Activated CD4-positive, alpha-beta T cell treated with anti-CD3 and anti-CD28 coated beads, Interleukin-2, amount 10 ng/mL, durations not matched to agents 24 days and 14 days (primary cell): ENCODE measurements at places on chromosomes 4 and X. TPM values are rescaled to one million over a fixed set of nuclear protein-coding genes. Genes with fewer than 3 reads are reported as not detected.

- H3K36me3 ChIP-seq = peaks cover 14% of the 10 kb centered on the region
- H3K27ac ChIP-seq = no peak overlapping the region
- no peak for DNase-seq
- H3K27me3 ChIP-seq = no peaks in the 10 kb centered on the region
Measured at GRCh38 chrX:134780908-134781307, 122.6 kb upstream of the PLAC1 start.

- no peak for DNase-seq
- H3K4me1 ChIP-seq = no peaks in the 10 kb centered on the region
- H3K27ac ChIP-seq = no peak overlapping the region
- H3K36me3 ChIP-seq = no peaks in the 10 kb centered on the region
- H3K27me3 ChIP-seq = no peaks in the 10 kb centered on the region
Measured at GRCh38 chrX:20913760-20914159, 460.5 kb upstream of the CNKSR2 start.

DNA sequence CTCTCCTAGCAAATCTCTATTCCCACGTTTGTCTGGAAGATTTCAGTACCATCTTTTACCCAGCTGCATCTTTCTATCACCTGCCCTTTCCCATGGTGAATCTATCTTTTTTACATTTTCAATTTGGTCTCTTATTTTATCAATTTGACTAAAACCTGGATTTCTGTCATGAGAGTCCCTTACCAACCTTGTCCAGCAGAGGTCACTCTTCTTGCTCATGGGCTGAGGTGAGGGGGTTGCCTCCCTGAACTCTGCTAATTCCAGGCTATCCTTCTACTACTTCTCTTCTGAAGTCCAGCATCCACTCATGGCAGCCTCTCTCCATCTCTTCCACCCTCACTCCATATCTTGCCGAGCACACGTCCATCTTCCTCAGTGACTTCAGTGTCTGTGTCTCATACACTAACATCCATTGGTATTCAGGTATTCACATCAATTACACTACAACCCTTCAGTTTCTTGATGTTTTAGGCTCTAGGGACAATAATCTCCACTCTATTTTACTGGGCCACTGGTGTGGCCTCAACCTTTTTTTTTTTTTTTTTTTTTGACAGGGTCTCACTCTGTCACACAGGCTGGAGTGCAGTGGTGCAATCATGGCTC lies 17.8 kb upstream of the ZNF827 start:
- peaks cover 6% of the 10 kb centered on the region for H3K27me3 ChIP-seq
- DNase-seq = peak; percentile 82
- H3K36me3 ChIP-seq = no peaks in the 10 kb centered on the region
- no peak overlapping the region for H3K27ac ChIP-seq

DNA sequence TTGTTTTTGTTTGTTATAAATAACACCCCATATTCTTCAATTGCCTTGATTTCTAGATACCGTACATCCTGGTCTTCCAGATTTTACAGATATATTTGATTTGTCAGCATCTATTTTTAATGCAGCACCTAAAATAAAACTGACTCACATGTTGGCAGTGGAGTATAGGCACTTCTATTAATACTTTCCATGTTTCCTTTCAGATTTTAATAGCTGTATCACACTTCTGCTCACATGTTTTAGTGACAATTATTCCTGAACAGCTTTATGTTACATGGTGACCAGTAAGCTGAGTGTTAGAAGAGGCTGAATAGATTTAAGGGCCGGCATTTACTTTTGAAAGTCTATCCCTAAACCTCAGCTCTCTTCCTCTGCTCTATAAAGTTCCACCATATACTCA lies 46.1 kb downstream of the C4orf46 start:
- no peak overlapping the region for H3K27ac ChIP-seq
- H3K4me3 ChIP-seq = no peak overlapping the region
- H3K4me1 ChIP-seq = no peaks in the 10 kb centered on the region

DNA sequence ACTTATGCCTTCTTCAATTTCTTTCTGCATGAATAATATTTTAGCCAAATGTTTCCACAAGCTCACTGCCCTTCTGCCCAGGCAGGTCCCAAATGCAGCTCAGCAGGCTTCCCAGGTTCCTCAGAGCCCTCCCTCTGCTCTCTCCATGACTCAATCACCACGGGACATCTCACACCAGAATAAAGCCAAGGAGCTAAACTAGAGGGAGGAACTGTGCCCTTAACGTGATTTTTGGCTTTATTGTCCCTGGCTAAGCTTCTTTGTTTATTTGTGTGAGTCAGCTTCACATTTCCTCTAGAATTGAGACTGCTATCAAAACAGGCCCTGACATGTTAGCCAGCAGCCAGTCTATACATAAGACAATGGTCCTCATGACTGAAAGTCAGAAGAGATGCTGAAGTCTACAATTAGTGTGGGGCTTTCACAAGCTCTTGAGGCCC lies 186.4 kb upstream of the GALNT7 start:
- H3K27me3 ChIP-seq = no peaks in the 10 kb centered on the region
- no peak for DNase-seq
- no peak overlapping the region for H3K4me3 ChIP-seq

DNA sequence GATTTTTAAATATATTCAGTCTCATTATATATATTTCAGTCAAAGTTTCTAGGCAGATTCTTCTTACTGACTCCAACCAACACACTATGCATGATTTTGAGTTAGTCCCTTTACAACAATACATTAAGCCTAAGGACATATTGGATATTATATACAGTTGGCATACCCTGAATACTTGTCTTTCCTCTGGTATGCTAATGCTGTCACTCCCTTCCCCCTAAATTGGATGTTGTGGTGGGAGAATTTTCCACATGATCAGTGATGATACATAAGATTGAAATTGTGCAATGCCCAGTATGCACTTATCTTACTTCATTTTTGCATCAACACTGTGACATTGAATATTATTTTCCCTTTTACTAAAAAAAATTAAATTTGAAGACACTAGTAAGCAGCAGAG lies 935.2 kb downstream of the PCDH7 start:
- no peaks in the 10 kb centered on the region for H3K27me3 ChIP-seq
- no peak for DNase-seq
- H3K4me1 ChIP-seq = no peaks in the 10 kb centered on the region
- H3K27ac ChIP-seq = no peak overlapping the region

DNA sequence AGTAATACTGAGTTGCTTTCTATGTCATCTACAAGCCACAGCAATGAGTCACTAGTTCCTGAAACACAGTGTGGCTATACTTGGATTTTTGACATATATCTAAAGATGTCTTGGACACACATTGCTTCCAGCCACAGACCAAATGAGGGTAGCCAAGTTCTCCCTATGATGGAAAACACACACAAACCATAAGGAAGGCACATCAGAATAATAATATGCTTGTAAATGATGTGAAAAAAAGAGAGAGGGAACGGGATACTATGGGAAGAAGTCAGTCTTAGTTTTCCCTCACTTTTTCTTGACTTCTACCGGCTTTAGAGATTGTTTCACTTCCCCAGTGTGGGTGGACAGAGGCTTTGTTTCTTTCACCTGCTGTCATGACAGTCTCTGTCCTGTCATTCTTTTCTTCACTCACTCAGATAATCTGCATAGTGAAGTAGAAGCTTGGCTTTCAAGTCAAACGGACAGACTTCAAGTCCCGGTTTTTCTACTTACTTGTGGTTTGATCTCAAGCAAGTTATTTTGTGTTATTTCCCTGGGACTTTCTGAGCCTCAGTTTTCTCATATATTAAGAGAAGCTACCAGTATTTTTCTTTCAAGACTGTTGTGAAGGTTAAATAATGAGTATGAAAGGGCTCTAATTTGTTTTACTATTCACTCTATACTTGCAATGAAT lies 34.7 kb downstream of the P2RY10 start:
- peaks cover 11% of the 10 kb centered on the region for H3K36me3 ChIP-seq
- H3K27ac ChIP-seq = peak overlapping the region; percentile 100
- no peaks in the 10 kb centered on the region for H3K27me3 ChIP-seq
- H3K4me1 ChIP-seq = peaks cover 19% of the 10 kb centered on the region
- peak overlapping the region; percentile 79 for H3K4me3 ChIP-seq
- peak; percentile 58 for DNase-seq

The TMPRSS11F gene
- total RNA-seq = not detected in 2 replicates

The ZFYVE28 gene
- total RNA-seq = 4.4 and 4.7 TPM in 2 replicates

The MTMR8 gene
- total RNA-seq = 2.7 and 4.2 TPM in 2 replicates

The POF1B gene
- total RNA-seq = 0.07 TPM in 1 of 2 replicates, not detected in the other

The ARMCX5 gene
- total RNA-seq = 8.1 and 8.9 TPM in 2 replicates

The SPARCL1 gene
- not detected in 2 replicates for total RNA-seq

The CENPI gene
- 14.9 and 19.4 TPM in 2 replicates for total RNA-seq

The GRID2 gene
- total RNA-seq = not detected in 2 replicates

The TIGD4 gene
- 0.28 and 0.31 TPM in 2 replicates for total RNA-seq
